ENCODE measurements at places on chromosomes 5 and 9. TPM values are rescaled to one million over a fixed set of nuclear protein-coding genes. Genes with fewer than 3 reads are reported as not detected.

The NME5 gene
- polyA plus RNA-seq, result 0.85 TPM

The FOCAD gene
- polyA plus RNA-seq, result 14.1 TPM

The FAM81B gene
- polyA plus RNA-seq, result 3.8 TPM

The SCGB3A2 gene
- not detected for polyA plus RNA-seq

The S100Z gene
- 0.20 TPM for polyA plus RNA-seq

The SPINK13 gene
- 0.33 TPM for polyA plus RNA-seq

The PCDHA13 gene
- 0.08 TPM for polyA plus RNA-seq

The PSAT1 gene
- 28.7 TPM for polyA plus RNA-seq

The CCIN gene
- polyA plus RNA-seq, result 0.58 TPM

DNA sequence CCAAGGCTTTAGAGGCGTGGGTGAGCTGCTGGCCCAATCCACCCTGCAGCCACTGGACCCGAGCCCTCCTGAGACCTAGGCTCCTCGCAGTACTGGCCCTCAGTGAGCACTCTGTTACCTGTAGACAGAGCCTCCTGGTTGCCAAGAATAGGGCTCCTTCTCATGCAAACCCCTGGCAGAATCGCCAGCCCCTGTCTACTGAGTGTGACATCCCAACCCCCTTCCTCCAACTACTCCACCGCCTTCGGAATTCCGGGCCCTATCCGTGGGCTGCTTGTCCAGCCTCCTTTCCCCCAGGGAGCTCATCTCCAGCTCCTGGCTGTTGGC, 23.8 kb upstream of the COL5A1 start:
- DNase-seq, result no peak

GRCh38 chr5:132651838-132652469, 6.0 kb upstream of the IL13 start:
- no peak for DNase-seq

GRCh38 chr5:141878186-141878710, at the start of gene PCDH1:
Gene PCDH1, minus strand, starts transcription at chr5:141878410. Its CDS starts 148 bp downstream, at chr5:141878262.
- no peak for DNase-seq

- no peak for DNase-seq
Observed at GRCh38 chr5:134524272-134524825, 1.1 kb upstream of the JADE2 start.

DNA sequence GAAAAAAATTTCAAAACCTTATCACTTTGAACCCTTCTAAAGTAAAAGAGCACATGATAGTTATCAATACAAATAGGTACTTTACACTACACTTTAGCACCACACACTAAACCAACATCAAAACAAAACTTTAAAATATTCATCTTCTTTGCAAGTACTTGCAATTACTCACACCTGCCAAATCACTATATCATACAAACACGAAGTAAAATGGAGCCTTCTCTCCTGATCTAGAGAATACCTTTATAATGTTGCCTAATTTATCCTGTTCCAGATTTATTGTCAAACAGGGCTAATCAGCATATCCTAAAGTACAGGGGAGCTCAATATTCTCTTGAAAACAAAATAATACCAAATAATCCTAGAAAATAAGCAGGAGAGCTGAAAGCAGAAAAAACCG, 3.0 kb downstream of the RNF145 start:
- DNase-seq, result no peak

DNA sequence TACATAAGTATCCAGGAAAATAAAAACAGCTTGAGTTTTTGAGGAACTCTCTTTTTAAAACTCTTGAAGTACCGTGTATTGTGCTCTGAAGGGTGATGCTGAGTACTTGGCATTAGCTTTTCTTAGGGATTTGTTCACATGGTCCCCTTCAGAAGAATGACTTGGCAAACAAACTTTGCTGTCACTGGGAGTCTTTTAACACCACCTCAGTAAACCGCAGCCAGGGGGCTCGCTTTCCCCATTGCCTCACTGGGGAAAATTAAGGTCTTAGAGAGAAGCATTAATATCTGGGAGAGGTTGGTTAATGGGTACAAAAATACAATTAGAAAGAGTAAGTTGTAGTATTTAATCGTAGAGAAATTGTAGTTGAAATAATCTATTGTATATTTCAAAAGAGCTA, 105.9 kb upstream of the DAP start:
- DNase-seq, result no peak

GRCh38 chr5:121698690-121699089, 153.0 kb upstream of the FTMT start:
- no peak for DNase-seq

GRCh38 chr5:67896311-67896929, 319.1 kb upstream of the PIK3R1 start:
- no peak for DNase-seq

DNA sequence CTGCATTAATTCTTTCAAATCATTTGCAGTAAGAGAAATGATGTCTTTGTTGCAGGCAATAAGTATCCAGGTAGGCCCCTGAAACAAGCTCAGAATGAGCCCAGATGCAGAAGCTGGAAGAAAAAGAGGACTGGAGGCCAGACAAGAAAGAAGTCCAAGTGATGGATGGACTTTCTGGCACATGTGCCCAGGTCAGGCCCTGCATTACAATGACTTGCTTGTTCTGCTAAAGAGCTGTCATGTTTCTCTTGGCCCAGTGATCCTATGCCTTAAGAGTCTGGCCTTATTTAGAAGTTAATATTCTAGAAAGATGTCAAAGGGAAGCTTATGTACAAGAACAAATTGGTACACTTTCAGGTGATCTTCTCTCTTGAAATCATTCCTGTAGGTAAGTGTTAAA, 64.8 kb downstream of the DPYSL3 start:
- DNase-seq, result no peak

- DNase-seq, result no peak
Observed at GRCh38 chr9:135641745-135642144, 2.4 kb upstream of the GLT6D1 start.

DNA sequence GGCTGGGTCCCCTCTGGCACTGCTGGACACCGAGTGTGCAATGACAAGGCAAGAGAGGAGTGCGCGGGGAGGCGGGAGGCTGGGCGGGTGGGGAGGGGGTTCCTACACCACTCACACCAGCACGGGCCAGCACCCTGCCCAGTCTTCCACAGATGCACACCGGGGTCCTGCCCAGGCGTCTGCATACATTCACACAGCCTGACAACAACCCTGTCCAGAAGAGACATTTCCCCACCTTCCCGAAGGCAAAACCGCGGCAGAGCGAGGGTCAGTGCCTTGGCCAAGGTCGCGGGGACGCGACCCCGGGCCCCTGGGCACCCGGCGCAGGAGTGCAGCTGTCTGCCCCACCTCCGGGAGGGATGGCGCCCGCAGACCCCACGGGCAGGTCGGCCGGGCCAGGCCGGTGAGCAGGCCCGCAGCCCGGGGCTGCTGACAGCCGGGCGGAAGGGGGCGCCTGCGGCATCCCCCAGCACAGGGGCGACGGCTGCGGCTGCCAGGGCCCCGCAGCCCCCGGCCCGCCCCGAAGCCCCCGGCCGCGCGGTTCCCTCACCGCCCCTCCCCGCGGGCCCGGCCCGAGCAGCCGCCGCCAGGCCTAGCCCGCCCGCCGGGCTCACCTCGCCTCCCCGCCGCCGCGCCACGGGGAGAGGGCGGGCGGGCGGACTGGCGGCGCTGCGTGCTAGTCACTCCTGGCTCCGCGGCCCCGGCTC, 496 bp downstream of the MAPK9 start:
- no peak for DNase-seq

- no peak for DNase-seq
Observed at GRCh38 chr9:32580631-32581300, 7.8 kb upstream of the NDUFB6 start.

GRCh38 chr5:127599320-127599719, 49.6 kb upstream of the CTXN3 start:
- no peak for DNase-seq

DNA sequence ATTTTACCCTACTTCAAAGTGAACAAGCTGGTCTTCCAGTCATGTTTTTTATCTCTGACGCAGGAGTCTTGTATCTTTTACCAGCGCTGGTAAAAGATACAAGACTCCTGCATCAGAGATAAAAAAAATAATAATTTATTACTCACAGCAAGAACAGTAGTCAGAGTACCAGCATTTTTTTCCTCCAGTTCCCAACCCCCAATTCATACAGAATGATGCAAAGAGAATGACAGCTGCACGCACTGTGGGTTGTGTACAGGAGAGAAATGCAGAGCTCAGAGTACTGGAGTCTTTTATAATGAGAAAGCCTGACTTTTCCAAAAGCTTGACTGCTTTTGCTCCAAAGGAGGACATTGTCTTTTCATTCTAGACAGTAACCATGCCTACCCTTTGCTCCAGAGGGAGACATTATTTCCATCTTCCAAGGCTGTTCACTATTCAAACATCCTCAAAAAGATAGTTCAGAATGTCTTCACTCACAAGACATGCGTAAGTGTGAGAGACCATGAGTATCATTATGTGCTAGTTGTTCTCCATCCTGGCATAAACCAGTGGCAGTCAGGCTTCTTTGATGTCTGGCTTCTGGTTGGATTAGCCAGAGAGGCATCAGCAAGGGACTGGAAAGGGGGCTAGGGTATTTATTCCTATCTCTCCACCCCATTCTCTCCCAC, 14.3 kb upstream of the RANBP6 start:
- no peak for DNase-seq

DNA sequence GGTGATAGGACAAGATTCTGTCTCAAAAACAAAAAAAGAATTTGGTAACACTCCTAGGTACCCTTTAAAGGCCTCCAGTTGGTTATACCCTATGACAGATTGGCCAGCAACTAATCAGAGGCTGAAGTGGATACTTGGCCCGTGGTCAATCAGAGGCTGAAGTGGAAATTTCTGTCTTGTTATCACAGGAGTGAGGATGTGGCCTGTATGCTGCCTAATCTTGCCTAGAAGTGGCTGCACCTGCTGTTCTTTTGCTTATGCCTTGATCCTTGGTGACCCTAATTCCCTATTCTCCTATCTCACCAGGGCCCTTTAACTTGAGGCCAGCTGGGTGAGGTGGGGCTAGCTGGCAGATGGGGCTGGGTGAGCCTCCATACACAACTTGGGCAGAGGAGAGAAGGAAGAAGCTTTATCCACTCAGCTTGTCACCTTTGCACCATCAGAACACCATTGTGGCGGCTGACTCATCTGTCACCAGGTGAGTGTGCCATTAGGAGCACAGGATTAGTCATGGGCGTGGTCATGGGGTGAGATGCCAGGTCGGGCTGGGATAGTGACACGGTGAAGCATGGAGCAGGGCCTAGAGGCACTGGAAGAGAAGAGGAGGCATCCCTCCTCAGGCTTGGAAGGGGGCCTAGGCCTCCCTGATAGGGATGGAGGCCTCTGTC, 41.5 kb downstream of the SAR1B start:
- DNase-seq, result no peak

DNA sequence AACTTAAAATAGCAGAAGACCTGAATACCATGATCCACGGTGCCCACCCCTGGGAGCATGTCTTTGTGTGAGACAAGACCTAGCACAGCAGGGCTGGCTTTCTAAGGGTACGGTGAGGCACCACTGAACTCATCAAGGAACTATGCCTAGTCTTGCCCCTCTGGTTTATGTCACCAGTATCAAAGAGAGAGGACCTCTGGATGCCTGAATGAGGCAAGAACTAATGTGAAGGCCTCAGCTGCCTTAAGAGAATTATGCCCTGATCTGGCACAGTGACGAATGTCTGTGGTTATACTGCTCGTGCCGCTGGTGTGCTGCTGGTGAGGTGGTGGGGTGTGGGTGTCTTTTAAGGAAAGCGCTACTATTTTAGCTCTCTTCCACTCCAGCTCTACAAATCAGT, 23.0 kb downstream of the NREP start:
- DNase-seq, result no peak

- DNase-seq, result no peak
Observed at GRCh38 chr5:73485715-73486114, 12.5 kb upstream of the BTF3 start.

DNA sequence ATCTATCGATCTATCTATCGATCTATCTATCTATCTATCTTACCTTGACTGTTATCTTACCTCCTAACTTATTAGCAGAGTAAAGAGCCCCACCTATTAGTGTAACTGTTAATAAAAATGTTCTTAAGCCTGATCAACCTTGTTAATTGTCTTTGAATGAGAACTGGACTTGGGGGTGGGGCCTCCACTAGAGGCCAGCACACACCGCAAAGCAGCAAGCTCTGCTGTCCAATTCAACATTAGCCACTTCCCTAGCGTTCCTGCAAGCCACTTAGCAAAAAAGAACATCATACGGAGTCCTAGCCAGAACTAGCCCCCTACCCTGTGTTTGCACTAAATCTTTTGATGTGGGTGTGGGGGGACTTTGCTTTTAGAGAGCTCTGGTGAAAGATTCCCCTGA, 515.8 kb downstream of the KDM4C start:
- DNase-seq, result no peak

DNA sequence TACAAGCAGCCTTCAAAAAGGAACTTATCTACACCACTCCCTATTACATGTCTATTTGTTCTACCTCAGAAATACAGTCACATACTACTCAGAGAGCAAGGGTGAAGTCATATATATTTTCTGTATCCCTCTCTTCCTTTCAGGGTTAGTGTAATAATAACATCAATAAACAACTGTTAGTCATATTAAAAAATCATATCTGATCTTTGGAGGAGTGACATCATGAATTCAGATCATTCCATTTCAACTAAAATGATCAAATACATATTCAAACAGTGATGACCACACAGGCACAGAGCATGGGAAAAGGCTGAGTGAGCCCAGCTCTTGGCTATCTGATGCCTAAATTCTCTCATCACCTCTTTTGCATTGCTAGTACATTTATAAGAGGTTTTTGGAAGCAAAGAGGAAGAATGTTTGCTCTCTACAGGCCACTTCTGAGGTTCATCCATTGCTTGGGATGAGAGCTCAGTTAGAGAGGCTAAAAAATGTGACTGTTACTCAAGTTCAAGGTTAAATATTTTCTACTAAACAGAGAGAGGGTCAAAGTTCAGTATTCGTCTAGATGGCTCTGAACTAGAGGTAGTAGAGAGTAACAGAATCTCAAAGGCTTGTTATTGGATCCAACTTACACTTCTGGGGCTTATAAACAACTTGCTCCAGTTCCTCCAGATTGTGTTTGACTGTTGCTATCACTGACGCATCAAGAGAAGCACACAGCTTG, 39.0 kb downstream of the RIGI start:
- no peak for DNase-seq

GRCh38 chr5:136210259-136210658, 17.3 kb upstream of the SMIM32 start:
- no peak for DNase-seq

DNA sequence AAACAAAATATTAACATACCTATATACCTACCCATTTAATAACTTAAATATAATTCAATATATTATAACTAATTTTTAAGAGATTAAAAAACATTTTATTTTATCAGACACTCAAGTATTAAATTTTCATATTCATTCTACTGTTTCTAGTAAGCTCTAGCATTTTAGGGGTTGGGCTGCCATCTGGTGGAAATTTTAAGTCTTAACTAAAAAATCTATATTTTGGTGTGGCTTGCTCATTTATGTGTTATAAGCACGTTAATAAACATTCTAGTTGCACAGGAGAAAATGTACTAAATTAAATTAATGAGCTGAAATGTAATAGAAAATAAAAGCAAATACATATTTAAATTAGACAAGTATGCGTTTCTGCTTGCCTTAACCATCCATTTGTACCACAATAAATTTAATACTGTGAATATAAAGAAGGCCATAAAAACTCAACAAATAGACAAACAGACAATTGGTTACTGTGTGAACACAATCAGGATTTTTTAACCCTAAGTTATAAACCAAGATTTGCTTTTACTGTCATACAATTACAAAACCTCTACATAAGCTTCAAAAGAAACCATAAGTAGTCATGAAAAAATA, 1728.3 kb upstream of the CDH9 start:
- DNase-seq, result peak; percentile 8

All from forelimb muscle (tissue), 1 donor.